ENCODE measurements at places on chromosomes 2 and 18.

DNA sequence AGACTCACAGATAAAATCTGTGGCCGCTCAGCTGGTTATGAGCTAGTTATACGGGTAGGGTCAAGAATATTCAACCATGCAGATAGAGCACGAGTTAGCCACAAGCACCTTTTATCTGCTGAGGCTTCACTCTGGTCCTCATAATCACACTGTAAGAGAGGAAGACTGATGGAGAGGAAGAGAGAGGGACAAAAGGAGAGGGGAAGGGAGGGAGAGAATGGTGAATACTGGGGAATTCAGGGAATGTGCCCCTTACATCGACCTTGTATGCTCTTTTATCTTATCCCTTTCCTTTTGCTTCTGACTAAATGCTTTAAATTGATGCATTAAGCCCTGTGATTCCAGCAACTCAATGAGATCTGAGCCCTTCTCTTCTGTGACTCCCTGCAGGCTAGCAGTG is 333.1 kb downstream of the DSEL start:
- DNase-seq, result no peak

DNA sequence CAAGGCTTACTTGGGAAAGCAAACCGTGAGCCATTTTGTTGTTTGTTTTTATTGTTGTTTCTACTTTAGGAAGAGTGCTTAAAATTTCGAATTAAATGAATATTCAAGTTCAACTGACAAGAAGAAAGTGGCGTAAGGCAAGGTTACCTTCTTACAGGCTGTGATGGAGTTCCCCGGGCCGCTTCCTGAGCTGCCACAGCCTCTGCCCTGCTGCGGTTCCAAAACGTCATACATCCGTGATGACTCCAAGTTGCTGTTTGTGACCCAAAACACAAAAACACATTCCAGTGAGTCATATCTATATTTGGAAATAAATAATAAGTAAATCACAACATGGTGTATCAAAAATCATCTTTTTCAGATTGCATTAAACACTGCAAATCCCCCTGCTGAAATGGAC is 49.7 kb downstream of the SPHKAP start:
- DNase-seq, result no peak

GRCh38 chr2:140338795-140339194 is 1558.6 kb upstream of the NXPH2 start:
- no peak for DNase-seq

DNA sequence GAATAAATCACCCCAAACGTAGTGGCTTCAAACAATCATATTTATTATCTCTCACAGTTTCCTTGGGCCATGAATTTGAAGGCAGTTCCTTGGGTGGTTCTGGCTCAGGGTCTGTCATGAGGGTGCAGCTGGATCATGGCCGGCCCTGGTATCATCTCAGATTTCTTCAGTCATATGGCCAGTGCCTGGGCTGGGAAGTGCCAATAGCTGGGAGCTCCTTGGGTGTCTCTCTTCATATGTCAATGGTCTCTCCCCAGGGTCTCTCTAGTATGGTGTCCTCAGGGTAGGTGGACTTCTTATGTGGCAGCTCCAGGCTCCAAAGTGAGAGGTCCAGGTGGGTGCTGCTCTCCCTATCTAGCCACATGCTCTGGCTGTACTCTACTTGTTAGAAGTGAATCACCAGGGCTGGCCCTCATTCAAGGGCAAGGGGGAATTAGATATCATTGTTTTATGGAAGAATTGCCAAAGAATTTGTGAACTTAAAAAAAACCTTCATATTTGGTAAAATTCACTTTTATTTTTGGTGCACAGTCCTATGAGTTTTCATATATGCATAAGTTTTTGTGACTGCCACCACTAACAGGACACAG is 15.4 kb downstream of the FHOD3 start:
- DNase-seq, result no peak

DNA sequence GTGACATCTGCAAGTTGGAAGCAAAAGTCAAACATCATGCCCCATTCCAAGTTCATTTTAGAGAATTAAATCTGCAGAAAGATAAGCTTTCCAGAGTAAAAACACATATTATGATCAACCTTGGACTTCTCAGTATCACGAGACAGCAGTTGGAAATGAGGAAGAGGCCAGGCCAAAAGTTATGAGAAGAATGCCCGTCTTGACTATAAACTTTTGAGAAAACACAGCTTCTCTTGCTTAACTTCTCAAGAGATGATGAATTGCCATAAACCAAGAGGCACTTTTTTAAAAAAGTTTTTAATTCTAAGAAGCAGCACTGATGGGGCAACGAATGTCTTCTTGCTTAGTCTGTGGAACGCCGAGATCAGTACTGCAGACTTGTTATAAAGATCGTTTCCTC is 52.6 kb upstream of the NFU1 start:
- no peak for DNase-seq

DNA sequence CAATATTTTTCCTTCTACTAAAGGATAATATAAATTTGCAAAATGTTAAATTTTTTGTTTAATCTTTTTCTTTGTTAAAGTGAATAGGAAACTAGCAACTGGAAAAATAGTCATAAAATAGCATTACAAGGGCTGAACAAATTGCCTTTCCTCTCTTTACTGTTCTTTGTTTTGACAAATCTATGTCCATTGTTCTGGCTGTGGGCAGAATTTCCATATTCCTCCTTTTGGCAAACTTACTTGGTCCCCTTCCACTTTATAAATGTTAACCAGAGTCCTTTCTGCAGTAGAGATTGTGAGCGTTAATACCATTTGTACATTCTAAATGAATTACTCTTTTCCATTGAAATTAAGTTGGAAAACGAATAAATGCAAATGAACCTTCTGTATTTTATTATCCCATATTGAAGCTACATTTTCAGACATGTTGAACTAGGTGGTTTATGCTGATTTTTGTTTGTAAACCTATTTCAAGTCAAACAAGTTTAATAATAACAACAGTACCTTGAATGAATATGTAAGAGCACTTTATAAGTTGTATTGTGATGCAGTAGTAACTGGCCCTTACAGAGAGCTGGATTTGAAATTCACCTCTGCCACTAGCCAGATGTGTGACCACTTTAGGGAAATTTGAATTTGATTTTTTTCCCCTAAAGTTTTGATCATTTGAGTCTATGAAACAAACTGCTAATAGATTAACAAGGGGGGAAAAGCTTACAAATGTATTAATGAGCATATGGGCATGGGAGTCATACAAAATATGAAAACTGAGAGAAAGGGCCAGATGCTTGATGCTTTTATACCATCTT is 3.3 kb downstream of the RNF125 start:
- peak; percentile 11 for DNase-seq

- DNase-seq, result no peak
Measured at GRCh38 chr18:33744032-33744697, 166.1 kb downstream of the ASXL3 start.

DNA sequence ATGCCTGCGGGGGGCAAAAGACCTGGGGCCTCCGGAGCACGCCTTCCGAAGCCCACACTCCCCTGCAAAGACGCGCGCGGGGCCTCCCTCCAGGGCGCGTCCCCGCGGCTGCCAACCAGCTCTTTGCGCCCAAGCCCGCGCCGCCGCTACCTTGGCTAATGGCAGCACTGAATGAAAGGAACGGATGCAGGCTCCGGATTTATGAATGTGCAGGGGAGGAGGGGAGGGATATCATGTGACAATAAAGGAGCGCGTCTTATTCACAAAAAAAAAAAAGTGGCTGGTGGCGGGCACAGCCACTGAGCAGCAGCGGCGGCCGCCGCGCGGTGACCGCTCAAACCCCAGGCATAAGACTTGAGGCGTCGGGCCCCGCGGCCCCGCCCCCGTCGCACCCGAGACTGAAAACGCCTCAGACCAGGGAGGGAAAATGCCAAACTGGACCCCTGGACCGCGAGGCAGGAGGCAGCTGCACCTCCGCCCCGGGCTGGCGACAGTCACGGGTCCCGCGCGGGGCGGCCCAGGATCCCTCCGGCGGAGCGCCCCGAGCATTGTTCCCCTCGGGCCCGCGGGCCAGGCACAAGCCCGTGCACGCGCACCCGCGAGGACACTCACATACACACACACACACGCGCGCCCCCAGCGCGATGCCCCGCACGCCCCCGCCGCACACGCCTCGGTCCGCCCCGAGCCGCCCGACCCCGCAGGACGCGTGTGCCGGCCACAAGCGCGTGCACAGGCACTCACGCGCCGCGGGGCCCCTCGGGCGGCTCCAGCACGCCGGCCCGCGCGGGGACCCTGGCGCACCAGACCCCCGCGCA is 1.6 kb downstream of the SPRED2 start:
- DNase-seq, result peak; percentile 23

DNA sequence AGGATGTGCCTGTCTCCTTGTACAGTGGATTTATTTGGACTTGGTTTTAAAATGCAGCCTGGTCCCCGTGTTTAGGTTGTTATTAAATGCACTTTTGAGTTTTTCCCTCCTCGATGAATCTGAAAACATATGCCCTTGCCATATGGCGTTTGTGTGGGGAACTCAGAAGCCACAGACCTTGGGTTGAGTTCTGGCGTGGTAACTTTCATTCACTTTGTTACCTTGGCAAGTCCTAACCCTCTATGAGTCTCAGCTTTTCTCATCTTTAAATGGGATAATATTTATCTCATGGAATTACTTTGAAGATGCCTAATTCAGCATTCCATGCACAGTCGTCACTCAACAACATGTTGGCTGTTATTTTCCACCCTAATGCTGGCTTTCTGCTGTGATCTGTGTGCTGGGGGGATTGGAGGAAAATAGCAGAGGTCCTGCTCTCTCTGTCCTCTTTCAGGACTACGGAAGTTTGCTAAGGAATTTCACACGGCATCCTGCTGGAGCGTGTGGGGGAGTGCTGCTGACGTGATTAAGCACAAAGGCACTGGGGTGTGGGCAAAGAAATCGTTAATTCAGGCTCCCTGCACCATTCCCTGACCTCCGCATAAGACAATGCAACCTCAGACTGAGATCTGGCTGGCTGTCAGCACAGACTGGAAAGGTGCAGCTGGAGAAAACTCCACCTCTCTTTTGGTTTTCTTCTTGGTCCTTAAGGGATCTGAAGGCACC is 61.7 kb downstream of the LDLRAD4 start:
- DNase-seq, result no peak

DNA sequence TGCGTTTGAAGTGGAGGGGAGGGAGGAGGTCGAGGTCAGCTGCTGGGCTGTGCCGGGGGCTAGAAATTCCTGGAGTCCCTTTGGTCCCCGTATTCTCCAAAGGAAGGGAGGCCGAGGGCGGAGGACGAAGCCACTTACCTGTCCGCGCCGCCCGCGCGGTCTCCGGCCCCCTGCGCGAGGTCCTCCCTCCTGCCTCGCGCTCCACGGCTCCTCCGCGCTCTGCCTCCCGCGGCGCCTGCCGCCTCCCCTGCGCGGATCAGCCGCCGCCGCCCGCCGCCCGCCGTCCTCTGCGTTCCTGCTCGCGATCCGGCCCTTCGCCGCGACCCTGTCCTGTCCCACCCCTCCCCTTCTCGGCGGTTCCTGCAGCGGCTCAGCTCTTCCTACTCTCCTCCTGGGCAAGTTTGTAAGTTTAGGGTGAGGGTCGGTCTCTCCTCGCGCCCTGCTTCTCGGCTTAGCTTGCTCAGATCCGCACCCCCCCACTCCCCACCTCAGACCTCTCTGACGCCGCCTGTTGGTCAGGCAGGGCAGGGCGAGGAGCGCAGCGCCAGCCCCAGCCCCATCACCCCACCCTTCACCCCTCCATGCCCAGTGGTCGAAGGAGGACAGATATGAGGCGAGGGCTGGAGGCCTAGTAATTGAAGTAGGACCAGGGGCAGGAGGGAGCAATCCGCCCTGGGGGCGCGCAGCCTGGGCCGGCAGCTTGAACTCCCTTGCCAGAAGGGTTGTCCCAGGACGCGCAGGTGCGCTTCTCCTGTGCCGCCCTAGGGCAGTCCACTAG is 9.7 kb upstream of the SKOR2 start:
- no peak for DNase-seq

Data from endothelial cell of umbilical vein (primary cell).